Activated naive CD8-positive, alpha-beta T cell treated with anti-CD3 and anti-CD28 coated beads, Interleukin-2, amount 50 U/mL, for 16 hours (primary cell): ENCODE measurements at places on chromosomes 11 and 22.

- no peak for DNase-seq
These were observed 97.4 kb downstream of the MED15 start for GRCh38 chr22:20604776-20605221.

DNA sequence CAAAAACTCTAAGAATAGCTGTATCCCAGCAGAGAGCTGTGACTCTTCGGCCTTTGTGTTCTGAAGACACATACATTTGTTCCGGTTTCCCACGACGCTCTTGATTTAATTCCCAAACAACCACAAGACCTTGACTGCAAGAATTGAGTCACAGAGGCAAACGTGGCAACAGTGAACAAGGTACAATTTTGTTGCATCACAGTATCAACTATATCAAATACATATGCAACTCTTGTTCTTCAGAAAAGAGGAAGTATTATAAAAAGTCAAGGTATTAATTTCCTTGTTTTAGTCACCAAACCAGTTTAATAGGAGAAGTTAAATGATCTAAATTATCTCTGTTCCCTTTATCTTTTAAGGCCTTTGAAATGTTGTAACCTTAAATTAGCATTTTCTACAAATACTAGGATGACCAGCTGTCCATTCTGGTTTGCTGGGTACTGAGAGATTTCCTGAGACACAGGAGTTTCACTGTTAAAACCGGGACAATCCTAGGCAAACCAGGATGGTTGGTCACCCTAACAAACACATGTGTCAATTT is 11.1 kb downstream of the HPS5 start:
- no peak for DNase-seq

GRCh38 chr22:31631436-31631835 is 30.6 kb downstream of the PISD start:
- DNase-seq = no peak

GRCh38 chr11:110990311-110990710 is 255.2 kb upstream of the POU2AF2 start:
- DNase-seq = no peak

DNA sequence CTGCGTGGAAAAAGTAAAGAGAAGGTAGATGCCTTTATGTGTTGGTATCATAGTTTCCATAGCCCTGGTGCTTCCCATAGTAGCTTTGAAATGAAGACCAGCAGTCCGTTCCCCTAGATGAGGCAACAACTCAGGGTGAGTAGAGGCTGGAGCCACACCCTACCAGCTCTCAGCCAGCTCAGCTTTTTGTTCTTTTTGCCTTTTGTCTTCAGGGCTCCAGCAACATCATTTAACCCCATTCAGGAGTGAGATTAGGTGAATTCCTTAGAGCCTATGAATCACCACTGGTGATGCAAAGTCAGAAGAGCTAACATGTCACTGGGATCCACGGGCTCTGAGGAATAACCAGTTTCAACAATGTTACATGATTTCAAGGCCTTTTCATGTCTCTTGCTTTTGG is 14.0 kb upstream of the SESN3 start:
- DNase-seq = no peak

GRCh38 chr11:75163921-75164849 is 13.3 kb downstream of the SLCO2B1 start:
- DNase-seq = no peak

DNA sequence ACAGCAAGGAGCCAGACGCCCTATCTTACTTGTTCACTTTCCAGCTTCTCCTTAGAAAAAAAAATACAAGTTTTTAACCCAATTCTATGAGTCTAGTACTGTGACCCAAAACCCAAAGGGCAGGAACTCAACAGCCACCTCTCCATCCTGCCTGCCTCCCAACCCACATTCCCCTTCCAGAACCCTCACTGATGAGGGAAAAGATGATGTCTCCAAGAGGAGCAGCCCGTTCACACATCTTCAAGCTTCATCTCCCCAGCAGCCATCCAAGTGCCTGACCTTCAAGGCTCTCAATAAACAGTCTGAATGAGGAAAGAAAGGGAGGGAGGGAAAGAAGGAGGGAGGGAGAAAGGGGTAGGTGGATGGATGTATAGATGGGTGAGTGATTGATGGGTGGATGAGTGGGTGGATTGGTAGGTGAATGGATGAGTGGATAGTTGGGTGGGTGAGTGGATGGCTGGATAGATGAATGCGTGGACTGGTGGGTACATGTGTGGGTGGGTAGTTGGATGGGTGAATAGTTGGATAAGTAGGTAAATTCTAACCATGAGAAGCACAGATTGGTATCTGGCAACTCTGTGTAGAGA is 50.4 kb downstream of the IGLL5 start:
- DNase-seq = no peak

DNA sequence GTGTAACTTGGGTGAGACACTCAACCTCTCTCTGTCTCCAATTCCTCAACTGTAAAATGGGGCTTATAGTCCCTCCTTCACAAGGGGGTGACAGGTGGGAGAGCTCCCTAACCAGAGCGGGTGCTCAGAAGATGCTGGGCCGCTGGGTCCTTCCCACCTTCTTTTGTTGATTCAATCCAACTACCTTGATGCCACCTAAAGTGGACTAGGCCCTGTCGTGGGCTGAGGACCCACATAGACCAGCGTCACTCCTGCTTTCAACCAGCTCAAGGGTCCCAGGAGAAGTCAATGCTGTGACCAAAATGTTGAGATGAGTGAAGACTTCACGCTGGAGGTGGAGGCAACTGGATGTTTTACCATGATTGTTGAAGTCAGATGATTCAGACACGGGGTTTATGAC is 72.7 kb upstream of the WNT11 start:
- DNase-seq = no peak

DNA sequence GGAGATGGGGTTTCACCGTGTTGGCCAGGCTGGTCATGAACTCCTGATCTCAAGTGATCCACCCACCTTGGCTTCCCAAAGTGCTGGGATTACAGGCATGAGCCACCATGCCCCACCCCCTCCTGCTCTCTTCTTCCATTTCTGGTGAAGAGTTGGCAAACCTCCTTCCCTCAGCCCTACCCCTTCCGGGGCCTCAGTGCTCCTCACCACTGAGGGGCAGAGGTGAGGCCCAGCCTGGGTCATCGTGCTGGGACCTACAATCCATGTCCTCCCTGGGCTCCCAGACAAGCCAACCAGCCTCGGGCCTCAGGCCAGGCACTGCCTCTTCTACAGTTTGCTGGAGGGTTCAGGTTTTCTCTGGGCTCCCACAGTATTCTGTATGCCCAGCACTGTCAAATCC is 14.8 kb upstream of the TPBGL start:
- no peak for DNase-seq

DNA sequence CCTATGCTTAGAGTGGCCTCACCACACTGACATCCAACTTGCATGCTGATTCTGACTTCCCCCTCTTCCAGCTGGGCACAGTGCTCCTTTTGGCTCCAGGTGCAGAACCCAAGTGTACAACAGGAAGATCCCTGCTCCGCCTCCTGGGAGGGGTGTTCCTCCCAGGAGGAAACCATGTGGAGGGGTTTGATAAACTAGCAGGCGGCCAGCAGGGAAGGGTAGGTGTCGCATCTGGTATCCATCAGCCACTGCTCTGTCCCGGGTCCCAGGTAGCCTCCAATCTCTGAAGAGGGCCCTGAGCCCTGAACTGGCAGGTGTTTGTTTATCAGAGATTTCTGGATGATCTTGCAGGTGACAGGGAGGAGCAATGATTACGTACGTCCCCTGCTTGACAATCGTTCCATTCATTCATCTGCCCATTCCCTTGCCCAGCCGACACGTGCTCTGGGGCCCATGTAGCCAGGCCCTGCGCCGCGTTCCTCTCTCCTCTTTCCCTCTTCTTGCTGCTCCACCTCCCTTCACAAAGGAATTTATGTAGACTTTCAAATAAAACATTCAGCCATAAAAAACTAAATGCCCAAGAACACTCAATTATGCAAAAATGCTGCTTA is 41.2 kb upstream of the MICAL2 start:
- DNase-seq = no peak

DNA sequence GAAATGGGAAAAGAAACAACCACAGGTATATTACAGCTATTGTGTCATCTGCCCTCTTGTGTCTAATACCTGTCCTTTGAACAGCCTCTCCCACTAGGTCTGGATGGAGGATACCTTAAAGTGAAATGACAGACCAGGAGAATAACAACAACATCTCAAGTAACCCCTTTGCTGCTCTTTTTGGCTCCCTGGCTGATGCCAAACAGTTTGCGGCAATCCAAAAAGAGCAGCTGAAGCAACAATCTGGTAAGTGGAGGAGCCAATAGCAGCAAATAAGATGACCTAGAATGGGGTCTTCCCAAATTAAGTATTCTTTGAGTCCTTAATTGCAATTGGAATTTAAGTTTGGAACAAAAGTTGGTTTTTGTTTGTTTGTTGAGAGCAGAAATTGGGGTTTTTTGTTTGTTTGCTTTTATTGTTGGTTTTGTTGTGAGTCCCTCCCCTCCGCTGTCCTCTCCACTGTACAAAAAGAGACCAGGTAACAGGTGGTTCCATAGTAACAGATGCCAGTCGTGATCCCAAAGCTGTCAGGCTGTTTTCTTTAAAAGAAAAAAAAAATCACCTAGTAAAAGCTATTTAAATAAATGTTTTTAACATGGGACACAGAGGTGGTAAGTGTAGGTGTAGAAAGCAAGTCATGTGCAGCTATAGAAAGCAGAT is 5.7 kb downstream of the UBE4A start:
- no peak for DNase-seq

GRCh38 chr11:131964698-131965483 is 594.5 kb downstream of the NTM start:
- no peak for DNase-seq

DNA sequence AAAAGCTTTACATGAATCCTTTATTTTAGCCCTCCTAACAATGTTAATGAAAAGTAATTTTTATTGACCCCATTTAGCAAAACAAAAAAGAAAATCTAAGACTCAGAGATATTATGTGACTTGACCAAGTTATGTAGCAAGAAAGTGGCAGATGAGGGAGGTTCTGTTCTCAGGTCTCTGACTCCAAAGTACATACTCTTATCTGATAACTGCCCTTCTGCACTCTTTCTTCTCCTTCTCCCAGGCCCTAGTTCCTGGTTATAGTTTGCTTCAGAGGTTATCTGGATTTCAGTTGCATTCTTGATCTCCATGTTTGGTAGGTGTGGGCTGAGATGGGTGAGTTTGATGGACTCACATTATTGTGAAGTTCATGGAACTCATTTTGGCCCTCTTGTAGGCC is 4.5 kb downstream of the OR9Q2 start:
- DNase-seq = no peak
